ENCODE measurements at places on chromosomes 4 and X.

- no peak for DNase-seq
These were observed 108.8 kb downstream of the HHIP start for GRCh38 chr4:144754562-144755410.

DNA sequence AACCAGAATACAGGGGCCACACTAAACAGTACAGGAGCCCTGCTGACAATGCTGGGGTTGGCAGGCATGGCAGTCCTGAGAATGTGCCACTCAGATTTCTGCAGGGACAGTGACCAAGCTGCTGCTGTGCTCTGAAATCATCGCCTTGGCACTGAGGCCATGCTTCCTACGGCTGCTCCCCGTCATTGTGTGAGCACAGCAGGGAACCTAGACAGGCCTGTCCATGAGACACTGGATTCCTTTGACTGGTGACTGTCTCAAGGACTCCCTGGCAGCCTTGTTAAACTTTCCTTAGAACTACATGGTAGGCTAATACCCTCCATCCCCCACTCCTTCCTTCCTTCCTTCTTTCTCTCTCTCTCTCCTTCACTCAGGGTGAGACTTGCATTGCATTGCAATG, 111.4 kb downstream of the LUZP4 start:
- no peak for DNase-seq

- no peak for DNase-seq
These were observed 8.8 kb upstream of the TBC1D25 start for GRCh38 chrX:48530736-48531135.

GRCh38 chrX:68440442-68440841, 7.1 kb upstream of the OPHN1 start:
- no peak for DNase-seq

- DNase-seq = no peak
These were observed 144.9 kb downstream of the POLA1 start for GRCh38 chrX:24838629-24839028.

GRCh38 chr4:41887277-41887676, 48.0 kb upstream of the TMEM33 start:
- DNase-seq = no peak

GRCh38 chr4:93834249-93835066, 5.9 kb downstream of the ATOH1 start:
- no peak for DNase-seq

- DNase-seq = no peak
These were observed 55.4 kb downstream of the NOP14 start for GRCh38 chr4:2907706-2908293.

- no peak for DNase-seq
These were observed 55.0 kb upstream of the PACRGL start for GRCh38 chr4:20645236-20645635.

DNA sequence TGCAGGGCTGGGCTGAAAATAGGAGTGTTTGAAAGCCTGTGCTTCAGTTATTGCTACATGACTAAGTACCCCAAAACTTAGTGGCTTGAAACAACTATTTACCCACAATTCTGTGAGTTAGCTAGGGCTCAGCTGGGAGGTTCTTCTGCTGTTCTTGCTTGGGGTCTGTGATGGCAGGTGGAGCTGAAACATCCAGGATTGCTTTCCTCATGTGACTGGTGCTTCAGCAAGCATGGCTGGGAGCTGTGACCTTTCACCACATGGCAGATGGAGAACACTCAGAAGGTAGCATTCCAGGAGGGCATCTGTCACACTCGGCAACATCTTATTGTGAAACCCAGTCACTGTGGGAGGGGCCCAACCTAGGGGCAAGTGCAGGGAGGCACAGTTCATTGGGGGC, 57.0 kb upstream of the TBC1D14 start:
- DNase-seq = no peak

DNA sequence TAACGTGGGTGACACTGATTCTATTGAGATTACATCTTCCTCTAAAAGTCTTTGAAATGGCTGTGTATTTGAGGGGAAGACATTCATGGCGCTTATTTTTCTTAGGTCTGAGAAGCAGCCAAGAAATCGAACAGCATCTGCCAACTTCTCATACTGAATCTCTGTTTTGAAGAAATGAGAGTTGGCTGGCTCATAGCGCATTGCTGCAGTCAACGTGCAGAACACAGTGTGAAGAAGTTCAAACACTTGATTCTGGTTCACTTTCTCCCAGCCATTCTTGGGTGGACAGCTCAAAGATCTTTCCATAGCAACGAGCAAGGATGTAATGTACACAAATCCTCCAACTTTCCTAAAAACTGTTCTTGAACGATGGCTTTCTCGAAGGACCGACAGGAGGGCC, 156.5 kb downstream of the WDFY3 start:
- DNase-seq = no peak

GRCh38 chr4:113212613-113213012, 163.2 kb downstream of the ANK2 start:
- DNase-seq = no peak

- no peak for DNase-seq
These were observed 50.1 kb downstream of the FBXW7 start for GRCh38 chr4:152485726-152486276.

DNA sequence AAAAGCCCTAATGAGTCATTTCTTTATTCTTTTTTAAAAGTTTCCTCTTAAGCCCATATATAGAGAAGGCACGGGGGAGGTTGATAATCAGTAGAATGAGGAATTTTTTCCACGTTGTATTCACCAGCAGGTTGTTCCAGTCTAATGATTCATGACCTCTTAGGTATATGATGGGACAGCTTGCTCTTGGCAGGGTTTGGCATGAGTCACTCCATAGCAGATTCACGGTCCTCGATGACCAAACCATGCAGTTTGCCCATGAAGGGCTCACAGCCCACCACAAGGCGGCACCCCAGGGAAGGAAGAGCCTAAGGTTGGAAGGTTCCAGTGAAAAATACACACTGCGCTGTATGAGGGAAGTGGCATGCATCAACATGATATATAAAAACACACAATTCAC, 623.8 kb upstream of the DIPK2B start:
- peak; percentile 34 for DNase-seq

- DNase-seq = no peak
These were observed 8.6 kb upstream of the TKTL2 start for GRCh38 chr4:163482190-163482589.

GRCh38 chr4:186471441-186471840, 83.9 kb downstream of the MTNR1A start:
- no peak for DNase-seq

- DNase-seq = no peak
These were observed 69.8 kb downstream of the F11 start for GRCh38 chr4:186335793-186336192.

GRCh38 chrX:140526171-140526570, 21.3 kb upstream of the SOX3 start:
- DNase-seq = no peak

DNA sequence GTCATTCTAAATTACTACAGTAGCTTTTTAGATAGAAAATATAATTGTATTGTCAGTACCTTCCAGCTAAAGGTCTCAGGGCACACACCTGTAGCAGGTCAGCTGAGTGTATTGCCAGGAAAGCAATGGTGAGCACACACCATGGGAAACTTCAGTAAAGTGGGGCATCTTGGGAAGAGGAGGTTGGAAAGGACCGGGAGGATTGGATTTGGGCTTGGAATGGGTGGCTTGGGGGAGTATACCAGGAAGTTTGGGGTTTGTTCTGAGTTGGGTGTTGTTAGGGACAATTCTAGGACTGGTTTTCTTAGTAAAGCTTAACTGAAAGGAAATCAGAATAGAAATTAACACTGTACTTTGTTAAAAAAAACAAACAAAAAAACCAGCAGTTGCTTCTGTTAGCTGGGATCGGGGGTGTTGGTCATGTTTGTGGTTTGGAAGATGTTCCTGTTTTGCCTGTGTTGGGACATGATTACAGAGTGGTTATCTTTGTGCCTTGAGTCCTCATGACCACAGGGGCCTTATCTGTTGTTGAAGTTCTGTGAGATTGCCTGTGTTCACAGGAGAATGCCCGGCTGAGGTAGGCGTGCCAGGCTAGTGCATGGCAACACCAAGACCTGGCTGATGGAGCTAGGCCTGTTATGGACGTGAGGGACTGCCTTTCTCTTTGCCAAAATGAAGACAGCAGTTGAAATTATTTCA, 35.1 kb downstream of the PRIMPOL start:
- DNase-seq = no peak

GRCh38 chr4:133148690-133149363, at the start of gene PCDH10:
Gene PCDH10, plus strand, starts transcription at chr4:133149294. Its CDS starts 847 bp downstream, at chr4:133150141.
- DNase-seq = no peak

GRCh38 chr4:92265798-92266197, 38.0 kb upstream of the GRID2 start:
- DNase-seq = no peak

DNA sequence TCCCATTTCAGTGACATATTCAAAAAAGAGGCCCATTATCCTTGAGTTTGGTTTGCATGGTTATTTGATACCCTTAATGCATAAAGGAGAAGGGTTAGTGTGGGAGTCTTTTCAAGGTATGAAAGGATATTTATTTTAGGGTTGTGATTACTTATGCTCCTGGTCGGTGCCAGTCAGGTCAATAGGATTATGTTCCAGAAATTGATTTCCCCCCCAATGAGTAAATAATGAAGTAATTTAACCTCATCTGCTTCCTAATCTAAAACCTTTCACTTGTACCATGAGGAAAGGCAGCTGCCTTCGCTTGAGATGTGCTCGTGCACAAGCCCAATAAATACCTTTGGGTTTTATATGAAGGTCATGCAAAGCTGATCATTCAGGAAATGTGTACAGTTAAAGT, 55.0 kb upstream of the NR0B1 start:
- DNase-seq = no peak

GRCh38 chrX:32985544-32985943, 225.8 kb downstream of the DMD start:
- no peak for DNase-seq

- peak; percentile 35 for DNase-seq
These were observed 21.7 kb upstream of the CD38 start for GRCh38 chr4:15756361-15756861.

DNA sequence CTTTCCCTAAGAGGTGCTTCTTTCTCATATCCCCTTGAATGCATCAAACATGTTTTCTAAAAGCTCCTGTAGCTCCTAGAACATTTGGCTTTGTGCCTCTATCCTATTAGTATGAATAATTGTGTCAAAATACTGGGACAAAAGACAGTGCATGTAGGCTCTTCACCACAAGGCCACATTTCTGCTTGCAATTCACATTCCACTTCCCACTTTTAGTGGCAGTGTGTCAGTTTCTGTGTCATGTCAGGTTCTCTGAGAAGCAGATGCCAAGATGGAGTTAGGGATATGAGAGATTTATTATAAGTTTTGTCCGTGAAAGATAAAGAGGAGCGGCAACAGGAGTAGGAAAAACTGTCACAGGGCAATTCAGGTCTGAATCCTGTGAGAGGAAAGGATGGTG, 61.3 kb upstream of the GPRIN3 start:
- DNase-seq = no peak

DNA sequence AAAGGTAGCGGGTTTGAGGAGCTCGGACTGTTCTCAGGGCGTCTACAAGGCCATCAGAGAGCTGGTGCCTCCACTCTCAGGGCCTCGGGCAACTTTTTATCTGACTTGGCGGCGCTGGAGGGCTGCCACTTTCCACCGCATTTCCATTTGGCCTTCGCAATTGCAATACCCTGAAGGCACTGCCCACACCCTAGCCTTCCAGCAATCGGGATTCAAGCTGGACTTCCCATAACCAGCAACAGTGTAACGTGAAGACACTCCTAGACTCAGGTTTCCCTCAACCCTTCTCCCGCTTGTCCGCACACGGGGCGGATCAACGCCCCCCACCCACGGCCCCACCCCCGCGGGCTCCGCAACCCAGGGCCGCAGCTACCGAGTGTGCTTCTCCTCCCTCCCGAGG, 50.2 kb upstream of the BCOR start:
- DNase-seq = no peak

- DNase-seq = no peak
These were observed 23.1 kb downstream of the LGI2 start for GRCh38 chr4:25007598-25007997.

GRCh38 chr4:109574931-109575804, 15.1 kb downstream of the MCUB start:
- no peak for DNase-seq

DNA sequence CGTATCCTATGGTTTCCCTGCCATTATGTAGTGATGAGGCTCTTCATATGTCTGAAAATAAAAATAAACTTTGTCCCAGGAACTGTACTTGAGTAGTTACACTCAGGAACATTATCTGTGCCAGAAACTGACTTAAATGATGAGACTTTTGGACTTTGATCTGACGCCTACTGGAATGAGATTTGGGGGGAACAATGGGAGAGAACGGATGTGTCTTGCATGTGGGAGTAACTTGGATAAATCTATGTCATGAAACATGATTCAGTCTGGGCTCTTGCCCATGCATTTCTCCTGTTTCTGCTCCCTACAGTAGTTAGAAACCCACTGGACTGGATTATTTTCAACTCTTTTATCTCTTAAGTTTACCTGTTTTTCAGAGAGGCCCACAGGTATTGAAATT, 2351.4 kb downstream of the PCDH7 start:
- DNase-seq = no peak

GRCh38 chrX:3231766-3232165, 114.7 kb downstream of the MXRA5 start:
- no peak for DNase-seq

- DNase-seq = no peak
These were observed 22.0 kb upstream of the PHKA2 start for GRCh38 chrX:19005909-19006308.

GRCh38 chr4:116015062-116015461, 901.6 kb upstream of the NDST4 start:
- no peak for DNase-seq

DNA sequence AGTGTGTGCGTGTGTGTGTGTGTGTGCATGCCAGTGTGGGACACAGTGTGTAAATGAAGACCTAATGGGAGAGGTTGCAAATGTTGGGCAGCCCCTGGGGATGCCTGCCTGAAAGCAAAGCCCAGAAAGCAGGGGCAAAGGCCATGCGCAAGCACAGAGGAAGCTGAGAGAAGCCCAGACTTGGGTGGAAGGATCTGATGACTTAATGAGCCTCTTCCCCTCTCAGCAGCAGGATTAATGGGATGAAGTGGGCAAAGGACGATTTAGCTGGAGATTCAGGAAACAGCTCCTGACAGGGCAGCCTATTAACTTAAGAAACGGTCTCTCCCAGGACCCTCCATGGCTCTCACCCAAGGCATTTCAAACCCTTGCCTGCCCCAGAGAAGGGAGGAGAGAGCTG, 107.3 kb downstream of the EFNB1 start:
- no peak for DNase-seq

- DNase-seq = no peak
These were observed 209.4 kb downstream of the RAPGEF2 start for GRCh38 chr4:159312236-159312635.

- DNase-seq = no peak
These were observed 202.5 kb downstream of the PCDH7 start for GRCh38 chr4:30922625-30923024.

DNA sequence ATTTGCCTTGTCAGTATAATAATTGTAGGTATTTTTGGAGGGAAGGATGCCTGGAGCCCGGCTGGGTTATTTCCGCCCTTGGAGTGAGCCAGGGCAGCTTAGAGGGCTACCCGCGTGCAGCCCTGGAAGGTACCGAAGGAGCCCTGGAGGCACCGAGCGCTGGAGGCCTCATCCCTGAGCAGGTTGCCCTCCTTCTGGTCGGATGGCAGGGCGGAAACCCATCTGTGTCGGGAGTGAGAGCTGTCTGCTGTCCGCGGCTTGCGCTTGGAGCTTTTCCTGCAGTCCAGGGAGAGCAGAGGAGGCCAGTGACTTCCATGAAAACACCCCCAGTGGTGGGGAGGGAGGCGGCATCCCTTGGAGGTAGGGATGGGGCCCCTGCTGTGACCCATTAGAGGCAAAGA, 122.1 kb downstream of the TBL1X start:
- DNase-seq = no peak

GRCh38 chrX:633985-634958, 3.7 kb downstream of the SHOX start:
- DNase-seq = no peak

- DNase-seq = no peak
These were observed 6.9 kb upstream of the VEGFC start for GRCh38 chr4:176799653-176800052.
